Transverse colon (tissue), 4 donors: ENCODE measurements at places on chromosomes 2 and 18.

GRCh38 chr2:150479075-150479915, 8.2 kb downstream of the RND3 start:
- no peak for DNase-seq

- DNase-seq, result no peak
Observed at GRCh38 chr18:70578480-70578879, 289.6 kb downstream of the SOCS6 start.

DNA sequence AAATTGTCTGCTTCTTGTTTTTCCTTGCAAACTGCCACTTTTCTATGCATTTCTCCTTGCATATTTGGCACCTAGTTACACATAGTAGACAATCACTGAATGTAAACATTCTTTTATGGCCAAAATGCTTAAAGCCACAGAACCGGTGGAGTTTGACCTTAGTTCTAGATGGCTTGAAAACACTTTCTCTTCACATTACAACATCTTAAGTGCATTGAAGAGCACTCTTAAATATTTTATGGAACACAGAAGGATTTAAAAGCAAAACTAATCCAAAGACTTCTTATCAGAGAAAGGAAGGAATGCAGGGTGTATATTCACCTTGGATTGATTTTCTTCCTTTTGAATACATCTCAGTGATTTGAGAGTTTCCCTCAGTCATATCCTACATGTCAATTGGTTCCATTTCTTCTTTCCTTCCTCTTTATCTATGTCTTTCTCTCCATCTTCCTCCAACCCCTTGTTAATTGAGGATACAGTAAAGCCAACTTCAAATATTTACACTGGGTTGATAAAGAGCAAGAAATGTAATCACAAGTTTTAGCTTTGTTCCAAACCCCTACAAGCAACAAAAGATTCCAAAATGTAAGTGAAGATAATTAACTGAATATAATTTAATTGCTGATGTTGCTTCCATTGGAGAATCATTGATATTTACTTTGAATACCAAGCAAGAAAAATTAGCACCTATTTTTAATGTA, 548.0 kb downstream of the CNTNAP5 start:
- no peak for DNase-seq

GRCh38 chr2:96412307-96413258, 77.0 kb downstream of the NCAPH start:
- DNase-seq, result peak; percentile 26

- no peak for DNase-seq
Observed at GRCh38 chr18:69691008-69691760, 256.5 kb downstream of the CD226 start.

- DNase-seq, result no peak
Observed at GRCh38 chr2:241130316-241130715, 19.0 kb downstream of the PASK start.

DNA sequence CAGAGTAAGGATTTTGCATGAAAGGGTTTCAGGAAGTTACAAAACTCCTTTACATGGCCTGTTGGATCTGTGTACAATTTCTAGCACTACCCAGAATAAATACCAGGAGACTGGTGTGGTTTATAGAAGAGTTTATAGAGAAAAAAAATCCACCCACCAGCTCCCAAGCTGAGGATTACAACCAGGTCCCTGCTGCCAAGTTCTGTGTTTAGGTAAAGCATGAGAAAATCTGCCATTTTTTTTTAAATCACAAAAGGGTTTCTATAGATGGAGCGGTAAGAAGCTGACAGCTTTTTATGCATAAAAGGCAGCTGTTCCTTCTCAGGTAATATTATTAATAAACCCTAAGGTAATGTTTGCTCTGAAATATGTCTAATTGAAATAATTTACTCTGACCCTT, 545.4 kb upstream of the ZEB2 start:
- no peak for DNase-seq

GRCh38 chr2:176554101-176555048, 285.1 kb downstream of the MTX2 start:
- DNase-seq, result peak; percentile 25

GRCh38 chr2:31333527-31334183, 80.9 kb downstream of the XDH start:
- peak; percentile 83 for DNase-seq

DNA sequence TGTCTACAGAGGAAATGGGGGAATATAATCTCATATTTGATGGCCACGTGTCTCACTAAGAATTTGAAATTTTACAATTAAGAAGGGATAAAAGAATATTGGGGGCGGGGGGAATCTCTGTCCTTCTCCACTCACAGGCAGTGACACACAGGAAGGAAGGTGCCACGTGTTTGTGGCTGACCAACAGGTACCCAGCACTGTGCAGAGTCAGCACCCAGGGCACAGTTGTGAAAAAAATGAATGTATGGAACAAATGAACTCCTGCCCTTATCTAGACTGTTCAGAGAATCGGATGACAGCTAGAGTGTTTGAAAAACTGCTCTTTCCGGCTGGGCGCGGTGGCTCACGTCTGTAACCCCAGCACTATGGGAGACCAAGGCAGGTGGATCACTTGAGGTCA, 317.0 kb upstream of the MYT1L start:
- DNase-seq, result no peak

DNA sequence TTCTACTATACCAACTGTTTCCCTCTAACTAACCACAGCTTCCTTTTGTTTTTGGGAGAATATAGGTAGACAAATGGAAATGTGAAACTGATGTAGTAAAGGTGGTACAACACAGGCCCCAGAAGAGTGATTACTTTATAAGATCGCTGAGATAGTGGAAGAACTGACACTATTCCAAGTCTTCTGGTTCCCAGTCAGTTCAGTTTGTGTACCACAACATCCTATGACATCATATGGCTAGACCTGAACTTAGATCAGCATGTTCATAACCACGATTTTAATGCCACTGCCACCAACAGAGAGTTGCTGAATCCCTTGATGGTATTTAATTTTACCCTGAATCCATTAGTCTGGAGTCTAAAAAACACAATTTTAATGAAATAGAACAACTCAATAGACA, 328.9 kb downstream of the GPD2 start:
- no peak for DNase-seq

DNA sequence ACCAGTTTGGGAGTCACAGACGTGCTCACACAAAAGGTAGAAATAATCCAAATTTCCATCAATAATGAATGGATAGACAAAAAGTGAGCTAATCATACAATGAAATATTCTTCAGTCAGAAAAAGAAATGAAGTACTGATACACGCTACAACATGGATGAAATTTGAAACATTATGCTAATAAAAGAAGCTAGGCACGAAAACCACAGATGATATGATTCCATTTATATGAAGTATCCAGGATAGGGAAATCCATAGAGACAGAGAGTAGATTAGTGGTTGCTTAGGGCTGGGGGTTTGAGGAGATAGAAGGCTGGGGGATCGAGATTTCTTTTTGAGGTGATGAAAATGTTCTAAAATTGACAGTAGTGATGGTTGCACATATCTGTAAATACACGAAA, 43.0 kb upstream of the ATP6V1B1 start:
- DNase-seq, result no peak

DNA sequence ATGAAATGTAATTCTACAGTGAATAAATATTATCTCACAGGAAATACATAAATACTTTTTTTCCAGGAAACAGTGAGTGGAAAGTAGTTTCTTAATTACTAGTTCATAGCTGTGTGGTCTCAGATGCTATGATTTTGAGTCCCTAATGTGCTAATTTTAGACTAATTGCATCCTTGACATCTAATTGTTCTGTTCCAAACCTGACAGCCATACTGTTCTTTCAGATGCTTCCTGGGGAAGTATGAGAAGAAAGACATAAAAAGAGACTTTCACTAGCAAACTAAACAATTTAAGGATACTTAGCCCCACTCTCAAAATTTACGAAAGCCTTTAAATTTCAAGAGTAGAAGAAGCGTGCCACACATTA, 350.9 kb upstream of the CDH20 start:
- no peak for DNase-seq

DNA sequence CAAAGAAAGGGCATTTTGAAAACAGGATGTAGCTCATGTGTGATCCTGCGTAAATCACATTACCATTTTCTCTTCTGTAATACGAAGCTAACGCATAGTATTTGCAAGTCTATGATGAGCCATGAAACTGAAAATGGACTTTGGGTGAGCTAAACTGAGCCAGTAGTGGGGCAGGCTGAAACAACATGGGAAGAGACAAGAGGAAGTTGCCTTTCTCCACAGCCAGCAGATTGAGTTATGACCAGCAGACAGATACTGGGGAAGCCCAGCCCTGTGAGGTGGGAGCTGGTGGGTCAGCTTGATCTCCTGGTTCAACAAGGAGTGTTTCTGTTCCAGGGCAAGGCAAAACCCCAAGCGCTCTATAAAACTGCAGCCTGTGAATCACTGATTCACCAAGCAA, 11.8 kb downstream of the CYRIA start:
- DNase-seq, result peak; percentile 53

DNA sequence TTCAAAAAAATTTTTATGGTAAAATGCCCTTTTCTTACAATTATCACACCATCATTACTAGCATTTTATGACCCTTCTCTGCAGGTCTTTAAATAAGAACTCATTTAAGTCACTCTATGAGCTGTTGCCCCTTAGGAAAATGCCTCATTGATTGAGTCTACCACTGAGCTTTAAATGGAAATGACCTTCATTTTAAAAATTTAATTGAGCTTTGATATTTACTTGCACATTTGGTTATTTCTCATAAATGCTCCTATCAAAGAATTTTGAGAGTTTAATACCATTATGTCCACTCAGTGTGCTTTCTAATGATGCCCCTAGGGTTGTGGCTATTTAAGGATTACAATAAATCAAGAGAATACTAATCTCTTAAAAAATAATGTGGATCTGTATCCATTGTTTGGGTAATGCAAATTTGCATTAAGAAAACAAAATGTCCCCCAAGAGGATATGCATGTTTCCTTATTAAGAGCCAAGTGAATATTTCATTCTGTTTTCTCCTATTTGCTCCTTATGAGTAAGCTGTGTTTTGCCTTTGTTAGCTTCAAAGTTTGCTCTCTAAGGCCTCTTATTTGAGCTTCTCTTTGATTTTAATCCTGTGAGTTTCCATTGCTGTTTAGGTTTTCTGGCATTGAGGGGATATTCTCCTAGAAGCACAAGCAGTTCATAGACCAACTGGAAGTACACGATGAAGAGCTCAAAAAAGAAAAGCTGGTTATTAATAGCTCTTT, 69.8 kb downstream of the CERS6 start:
- DNase-seq, result no peak

DNA sequence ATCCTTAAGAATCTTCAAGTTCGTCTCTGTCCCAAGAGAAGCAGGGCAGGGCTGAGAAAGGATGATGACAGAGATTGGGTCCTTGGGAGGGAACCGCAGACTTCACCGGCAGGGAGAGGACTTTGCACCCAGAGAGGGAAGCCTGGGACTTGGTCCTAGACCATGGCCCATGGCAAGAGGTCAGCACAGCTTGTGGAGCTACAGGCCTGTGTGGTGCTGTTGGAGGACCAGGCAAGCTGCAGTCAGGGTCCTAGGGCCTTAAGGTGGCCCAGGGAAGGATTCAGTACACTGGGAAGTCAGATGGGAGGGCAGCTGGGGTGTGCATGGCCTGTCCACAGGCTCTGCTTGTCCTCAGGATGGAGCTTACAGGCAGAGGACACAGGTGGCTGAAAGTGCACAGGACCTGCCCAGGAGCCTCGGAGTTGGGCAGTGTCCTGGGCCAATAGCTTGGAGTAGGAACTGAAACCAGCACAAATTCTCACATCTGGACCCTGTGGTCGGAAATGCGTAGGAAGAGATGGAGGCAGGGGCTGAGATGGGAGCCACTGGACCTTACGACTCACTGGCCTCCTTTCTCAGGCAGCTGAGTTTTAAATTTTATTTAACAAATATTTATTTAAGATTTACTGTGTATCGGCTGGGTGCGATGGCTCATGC, 56.4 kb upstream of the TCF7L1 start:
- DNase-seq, result no peak

DNA sequence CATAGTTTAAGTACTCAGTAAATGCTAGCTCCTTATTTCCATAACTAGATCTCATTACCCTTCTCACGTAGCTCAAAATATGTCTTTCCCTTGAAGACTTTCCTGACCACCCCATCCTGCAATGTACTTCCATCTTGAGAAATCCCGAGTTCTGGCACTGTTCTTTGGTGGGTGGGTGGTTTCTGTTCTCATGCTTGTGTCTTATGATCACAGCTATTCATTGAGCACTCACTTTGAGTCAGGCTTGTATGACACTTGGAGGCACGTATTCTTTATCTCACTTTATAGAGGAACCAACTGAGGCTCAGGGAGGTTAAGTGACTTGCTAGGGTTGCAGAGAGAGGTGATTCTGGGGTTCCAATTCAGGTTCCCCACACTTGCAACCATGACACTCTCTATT, 9.0 kb upstream of the CLIP4 start:
- DNase-seq, result no peak

DNA sequence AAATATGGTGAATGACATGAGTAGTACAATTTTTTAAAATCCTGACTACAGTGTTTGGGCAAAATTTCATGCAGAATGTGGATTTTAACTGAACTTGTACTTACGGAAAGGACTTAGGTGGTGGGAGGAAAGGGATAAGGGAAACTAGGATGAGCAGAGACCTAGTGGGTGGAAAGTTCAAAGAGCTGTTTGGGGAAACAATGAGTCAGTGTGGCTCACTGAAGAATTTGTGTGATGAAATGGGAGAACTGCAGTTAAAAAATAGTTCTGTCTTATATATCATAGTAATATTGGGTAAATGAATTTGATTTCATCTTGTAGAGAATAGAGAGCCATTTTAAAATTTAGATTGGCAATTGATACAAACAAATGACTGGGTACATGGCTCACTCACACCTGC, 220.1 kb upstream of the CTAGE1 start:
- DNase-seq, result no peak

GRCh38 chr2:196551014-196551413, 88.5 kb upstream of the CCDC150 start:
- no peak for DNase-seq

DNA sequence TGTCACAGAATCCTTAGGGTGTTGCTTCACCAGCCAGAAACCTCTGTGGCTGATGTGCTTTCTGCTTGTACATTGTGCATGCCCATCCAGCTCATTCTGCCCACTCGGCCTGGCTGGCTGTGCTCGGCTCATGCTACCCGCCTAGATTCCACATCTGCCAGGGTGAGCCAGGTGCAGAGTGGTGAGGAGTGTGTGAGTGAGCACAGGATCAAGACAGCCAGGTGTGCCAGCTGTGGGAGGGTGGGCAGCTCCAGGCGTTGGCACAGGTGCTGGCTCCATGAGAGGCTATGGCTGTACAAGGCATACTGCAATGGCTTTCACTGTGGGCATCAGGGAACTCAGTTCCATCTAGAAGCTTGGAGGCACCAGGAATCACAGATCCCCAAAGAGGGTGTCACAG, 1321.8 kb upstream of the CRIM1 start:
- DNase-seq, result no peak

DNA sequence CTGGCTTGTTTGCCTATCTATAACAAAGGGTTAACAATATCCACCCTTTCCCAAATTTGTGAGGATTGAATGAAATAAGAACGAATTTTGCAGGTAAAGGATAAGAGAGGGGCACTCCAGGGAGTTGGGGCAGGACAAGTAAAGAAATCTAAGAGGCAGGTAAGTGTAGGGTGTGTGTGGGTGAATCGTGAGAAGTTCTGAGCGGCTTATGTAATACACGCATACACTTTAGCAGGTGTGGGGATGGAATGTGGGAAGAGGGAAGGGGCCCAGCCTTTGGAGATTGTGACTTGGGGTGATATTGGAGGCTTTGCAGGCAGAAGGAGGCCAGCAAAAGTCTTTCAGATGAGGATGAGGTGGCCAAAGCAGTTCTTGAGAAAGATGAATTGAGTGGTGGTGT, 83.2 kb upstream of the AQP4 start:
- DNase-seq, result no peak
